ENCODE measurements at places on chromosomes 12 and 14.

- DNase-seq = no peak
These were observed 667 bp upstream of the ITFG2 start for GRCh38 chr12:2811801-2812200.

- no peak for DNase-seq
These were observed 96.9 kb upstream of the TMPO start for GRCh38 chr12:98418357-98419075.

GRCh38 chr12:128155571-128155970, 111.4 kb upstream of the TMEM132C start:
- DNase-seq = no peak

- no peak for DNase-seq
These were observed 208.4 kb upstream of the FKBP4 start for GRCh38 chr12:2586156-2587038.

GRCh38 chr12:39712334-39712733, 92.7 kb upstream of the ABCD2 start:
- DNase-seq = no peak

DNA sequence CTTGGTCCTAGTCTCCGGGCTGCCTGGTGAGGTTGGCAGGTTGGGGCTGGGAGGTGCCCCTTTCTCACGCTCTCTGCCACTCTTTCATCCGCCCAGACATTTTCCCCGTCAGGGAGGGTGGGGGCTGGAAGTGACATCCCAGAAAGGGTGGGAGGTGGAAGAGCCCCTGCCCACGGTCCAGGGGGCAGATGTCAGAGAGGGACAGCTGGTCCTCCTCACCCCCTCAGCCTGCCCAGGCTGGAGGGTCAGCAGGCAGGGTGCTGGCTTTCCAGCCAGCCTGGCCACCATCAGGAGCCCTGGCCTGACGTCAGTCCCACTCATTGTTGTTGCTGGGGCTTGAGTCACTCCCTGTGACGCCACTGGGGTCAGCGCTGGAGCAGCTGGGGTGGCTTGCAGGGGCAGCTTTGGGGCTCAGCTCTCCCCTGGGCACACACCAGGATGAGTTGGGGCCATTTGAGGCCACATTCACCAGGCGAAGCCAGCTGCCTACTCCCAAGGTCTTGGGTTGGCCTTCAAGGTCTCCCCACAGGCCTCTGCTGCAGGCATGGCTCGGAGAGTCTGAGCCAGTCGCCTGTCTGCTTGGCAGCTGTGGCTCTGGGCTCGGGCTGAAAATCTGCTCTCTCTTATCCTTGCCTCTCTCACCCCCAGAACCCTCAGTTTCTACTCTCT, 5.7 kb upstream of the ATG101 start:
- no peak for DNase-seq

DNA sequence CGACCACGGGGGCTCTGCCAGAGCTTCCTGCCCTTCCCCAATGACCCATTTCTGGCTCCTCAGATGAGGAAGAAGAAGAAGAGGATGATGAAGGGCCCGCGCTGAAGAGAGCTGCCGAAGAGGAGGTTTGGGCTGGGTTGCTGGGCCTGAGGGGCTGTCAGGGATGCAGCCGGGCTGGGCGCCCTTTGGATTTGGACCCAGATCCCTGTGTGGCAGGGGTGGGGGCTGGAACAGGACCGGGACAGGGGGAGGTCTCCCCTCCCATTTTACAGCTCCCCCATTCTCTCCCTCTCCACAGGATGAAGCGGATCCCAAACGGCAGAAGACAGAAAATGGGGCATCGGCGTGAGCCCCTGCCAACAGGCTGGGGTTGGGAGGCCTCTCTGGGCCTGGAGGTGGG, 2.2 kb upstream of the LAG3 start:
- DNase-seq = no peak

- DNase-seq = no peak
These were observed 121.7 kb downstream of the CCER1 start for GRCh38 chr12:90833228-90833627.

GRCh38 chr12:105761075-105761474, 377.7 kb downstream of the NUAK1 start:
- DNase-seq = no peak

GRCh38 chr14:51539571-51540037, 112.1 kb upstream of the FRMD6 start:
- DNase-seq = no peak

DNA sequence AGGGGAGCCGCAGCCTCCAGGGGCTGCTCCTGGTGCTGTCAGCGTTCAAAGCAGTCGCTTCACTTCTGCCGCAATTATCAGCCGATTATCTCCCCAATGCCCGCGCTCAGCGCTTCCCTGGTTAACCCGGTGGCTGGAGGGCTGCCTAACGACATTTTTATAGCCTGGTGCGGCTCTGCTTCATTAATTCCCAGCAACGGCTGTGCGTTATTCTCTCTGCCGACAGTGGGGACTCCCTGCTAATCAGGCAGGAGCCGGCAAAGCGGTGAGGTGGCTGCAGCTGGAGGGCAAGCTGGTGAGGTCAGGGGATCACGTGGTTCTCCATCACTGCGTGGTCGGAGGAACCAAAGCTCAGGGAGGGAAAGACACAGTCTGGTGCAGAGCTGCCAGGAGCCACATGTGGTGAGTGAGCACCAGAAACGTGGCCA, 62.9 kb downstream of the GLRX5 start:
- DNase-seq = no peak

GRCh38 chr12:54251667-54252284, 28.1 kb downstream of the CBX5 start:
- DNase-seq = no peak

- DNase-seq = no peak
These were observed 278.5 kb upstream of the PLEKHG7 start for GRCh38 chr12:92424338-92424737.

GRCh38 chr14:84804468-84804867, 725.5 kb upstream of the FLRT2 start:
- DNase-seq = no peak

DNA sequence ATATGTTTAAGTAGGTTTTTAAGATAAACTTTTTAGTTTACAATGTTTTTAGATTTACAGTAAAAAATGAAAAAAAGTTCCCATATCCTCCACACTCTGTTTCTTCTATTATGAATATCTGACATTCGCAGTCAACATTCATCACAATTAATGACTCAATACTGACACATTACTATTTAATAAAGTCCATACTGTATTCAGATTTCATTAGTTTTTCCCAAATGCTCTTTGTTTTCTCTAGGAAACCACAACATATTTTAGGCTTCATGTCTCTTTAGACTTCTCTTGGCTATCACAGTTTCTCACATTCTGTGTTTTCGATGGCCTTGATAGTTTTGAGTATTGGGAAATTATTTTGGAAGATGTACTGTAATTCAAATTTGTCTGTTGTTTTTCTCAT, 399.8 kb downstream of the SLC6A15 start:
- DNase-seq = no peak

DNA sequence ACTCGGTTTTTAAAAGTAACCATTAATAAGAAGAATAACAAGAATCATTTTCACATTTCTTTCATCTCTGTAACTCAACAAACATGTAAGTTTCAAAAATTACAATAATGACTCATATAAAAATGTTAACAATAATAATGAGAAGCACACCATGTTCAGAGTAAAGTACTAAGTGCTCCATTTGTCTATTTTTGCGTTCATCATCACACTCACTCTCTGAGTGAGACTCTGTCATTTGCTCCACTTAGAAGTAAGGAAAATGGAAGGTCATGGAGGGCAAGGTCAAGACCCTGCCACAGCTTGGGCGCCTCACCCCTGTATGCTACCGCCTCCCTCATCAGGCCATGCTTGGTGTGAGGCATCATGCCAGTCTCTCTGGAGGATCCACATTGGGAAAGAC, 129.9 kb downstream of the TMEM30B start:
- no peak for DNase-seq

DNA sequence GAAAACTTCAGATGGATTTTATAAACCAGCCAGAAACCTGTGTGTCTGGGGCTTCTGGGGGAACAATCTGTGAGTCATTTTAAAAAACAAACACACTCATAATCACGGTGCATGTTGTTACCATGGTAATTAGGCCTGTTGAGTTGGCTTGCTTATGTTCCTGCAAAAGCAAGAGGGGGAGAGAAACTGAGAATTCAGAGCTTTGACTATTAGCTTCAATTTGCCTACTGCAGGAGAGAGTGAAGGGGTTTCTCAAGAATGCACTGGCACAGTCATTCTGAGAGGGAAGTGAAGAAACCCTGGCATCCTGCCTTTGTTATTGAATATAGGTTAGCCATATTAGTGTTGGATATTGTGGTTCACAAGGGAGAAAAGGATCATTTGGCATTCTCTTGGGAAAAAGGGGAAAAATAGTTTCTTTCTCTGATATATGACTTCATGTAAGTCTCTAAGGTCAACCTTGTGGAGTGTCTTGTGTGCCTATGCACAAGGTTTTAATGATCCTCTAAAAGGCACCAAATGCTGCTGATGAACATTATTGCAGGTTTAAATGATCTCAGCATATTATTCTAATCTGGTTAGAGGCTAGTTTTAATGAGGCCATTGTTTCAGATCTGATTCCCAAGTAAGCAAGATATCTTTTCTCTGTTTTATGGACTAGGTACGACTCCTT, 12.9 kb downstream of the GNG2 start:
- DNase-seq = no peak

- no peak for DNase-seq
These were observed 214.6 kb downstream of the FLRT2 start for GRCh38 chr14:85744573-85744972.

GRCh38 chr14:88069677-88070076, 64.7 kb downstream of the GPR65 start:
- DNase-seq = no peak

GRCh38 chr12:128098730-128099129, 168.2 kb upstream of the TMEM132C start:
- DNase-seq = no peak

DNA sequence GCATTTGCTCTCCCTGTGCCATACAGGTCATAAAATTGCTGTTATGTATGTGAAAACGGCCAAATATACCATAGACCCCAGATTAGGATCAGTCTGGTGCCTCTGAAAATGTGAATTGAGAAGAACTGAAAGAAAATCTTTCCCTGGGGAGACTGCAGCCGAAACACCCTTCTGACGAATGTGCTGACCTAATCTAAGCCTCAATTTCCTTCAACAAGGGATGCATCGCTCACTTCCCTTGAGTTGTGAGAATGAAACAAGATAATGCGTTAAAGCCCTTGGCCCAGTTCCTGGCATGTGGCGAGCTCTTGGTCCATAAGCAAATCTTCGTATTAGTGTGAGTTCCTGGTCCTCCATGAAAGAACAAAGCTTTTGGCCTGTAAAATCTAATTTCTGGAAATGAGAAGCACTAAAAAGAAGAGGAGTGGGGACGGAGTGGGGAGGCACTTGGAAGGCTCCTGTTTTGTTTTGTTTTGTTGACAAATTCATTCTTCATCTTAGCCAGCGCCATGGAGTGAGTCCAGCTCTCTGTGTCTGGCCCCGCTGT, 49.5 kb upstream of the RTRAF start:
- no peak for DNase-seq

DNA sequence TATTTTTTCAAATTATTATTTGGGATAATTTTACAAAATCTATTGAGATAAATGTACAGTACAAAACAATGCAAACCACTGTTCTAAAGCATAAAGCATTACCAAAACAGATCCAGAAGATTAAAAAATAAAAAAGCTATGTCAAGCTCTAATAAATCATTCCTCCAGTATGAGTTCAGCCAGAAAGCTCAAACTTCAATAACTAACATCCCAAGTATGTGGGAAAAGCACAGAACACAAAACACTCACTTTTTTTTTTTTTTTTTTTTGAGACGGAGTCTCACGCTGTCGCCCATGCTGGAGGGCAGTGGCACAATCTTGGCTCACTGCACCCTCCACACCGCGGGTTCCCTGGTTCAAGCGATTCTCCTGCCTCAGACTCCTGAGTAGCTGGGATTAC, 11.3 kb downstream of the SAV1 start:
- no peak for DNase-seq

GRCh38 chr12:130977046-130977742, 23.5 kb downstream of the ADGRD1 start:
- DNase-seq = no peak

DNA sequence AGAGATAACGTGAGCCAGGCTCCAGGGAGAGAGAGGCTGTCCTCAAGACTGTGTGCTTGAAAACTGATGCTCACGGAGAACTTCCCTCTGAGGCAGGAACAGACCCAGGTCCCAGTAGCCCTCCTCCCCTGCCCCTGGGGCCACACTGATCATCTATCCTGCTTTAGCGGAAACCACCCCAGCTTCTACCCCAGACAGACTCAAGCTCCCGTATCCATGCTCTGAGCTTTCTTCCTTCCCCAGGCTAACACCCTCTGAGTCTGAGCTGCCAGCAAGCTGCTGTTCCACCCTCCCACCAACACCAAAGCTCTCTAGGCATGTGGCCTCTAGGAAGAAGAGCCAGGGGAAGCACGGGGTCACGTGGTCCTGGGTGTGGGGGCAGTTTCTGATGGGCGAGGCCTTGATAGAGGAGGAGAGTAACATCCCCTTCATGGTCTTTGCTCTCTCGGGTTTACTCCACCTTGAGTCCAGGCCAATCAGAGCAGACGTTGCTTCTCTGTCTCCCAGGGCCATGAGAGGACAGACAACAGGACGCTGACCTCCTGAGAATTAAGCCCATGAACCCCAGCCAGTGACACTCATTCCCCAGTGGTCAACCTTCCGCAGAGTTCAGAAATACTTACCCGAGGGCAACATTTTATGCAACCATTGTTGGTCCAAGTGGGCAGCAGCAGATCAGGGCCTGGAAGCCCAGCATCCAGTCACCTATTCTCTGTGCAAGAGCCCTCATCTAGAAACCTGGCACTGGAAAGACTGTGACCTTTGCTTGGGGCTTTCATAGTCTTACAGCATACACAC, 1.4 kb downstream of the PCK2 start:
- no peak for DNase-seq

DNA sequence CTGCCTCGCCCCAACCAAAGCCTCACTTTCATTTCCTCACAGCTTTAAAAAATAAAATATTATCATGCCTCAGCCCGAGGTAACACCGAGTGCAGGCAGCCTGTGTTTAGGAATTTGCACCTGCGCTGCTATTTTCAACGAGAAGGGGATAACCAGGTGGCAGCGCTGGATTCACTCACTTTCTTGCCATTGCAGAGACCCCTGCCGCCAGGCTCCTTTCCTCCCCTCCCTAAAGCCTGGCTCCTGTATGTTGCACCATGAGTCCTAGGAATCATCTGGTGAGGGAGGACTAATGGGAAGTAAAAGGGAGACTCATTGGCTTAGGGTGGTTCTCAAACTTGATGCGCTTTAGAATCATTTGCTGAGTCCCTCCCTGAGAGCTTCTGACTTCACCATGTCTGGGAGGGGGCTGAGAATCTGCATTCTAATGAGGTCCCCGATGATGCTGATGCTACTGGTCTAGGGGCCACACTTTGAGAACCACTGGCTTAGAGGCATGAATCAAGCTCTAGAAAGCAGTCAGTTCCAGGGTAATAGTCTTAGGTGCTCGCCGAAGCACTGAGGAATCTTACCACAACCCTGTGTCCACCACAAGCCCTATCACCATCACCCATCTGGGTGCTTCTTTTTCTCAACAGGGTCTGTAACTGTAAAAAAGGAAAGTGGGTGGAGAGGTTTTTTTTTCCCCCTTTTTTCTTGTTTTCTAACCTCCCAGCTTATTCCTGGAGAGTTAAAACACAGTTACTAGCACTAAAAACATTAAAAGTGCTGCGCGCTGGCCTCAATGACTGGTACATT, 83.8 kb downstream of the SLC38A1 start:
- DNase-seq = no peak

- DNase-seq = no peak
These were observed 2.6 kb upstream of the C14orf180 start for GRCh38 chr14:104576970-104577332.
